Activated T-helper 2 cell treated with anti-CD3 and anti-CD28 coated beads, Interferon-gamma antibody, Interleukin-2, Interleukin-4, amounts not matched to agents 10 μg/mL and 5 μg/mL and 100 μg/mL, durations not matched to agents 14 hours and 24 hours and 36 hours (primary cell): ENCODE measurements at places on chromosomes 12 and 14. TPM values are rescaled to one million over a fixed set of nuclear protein-coding genes. Genes with fewer than 3 reads are reported as not detected.

PPM1H gene
- total RNA-seq = 0.11 TPM in 1 of 2 replicates, not detected in the other

- H3K4me3 ChIP-seq = no peak overlapping the region
- peaks cover 15% of the 10 kb centered on the region for H3K36me3 ChIP-seq
- H3K27me3 ChIP-seq = peaks cover 6% of the 10 kb centered on the region
- H3K27ac ChIP-seq = no peak overlapping the region
Observed at GRCh38 chr12:110684312-110684836, 4.5 kb downstream of the HVCN1 start.

- H3K36me3 ChIP-seq = peaks cover 36% of the 10 kb centered on the region
- H3K4me1 ChIP-seq = peaks cover 3% of the 10 kb centered on the region
Observed at GRCh38 chr14:34956931-34957330, 25.9 kb upstream of the SRP54 start.

C1QL4 gene
- total RNA-seq = not detected in 2 replicates

GRCh38 chr12:26646571-26646970 lies 186.4 kb downstream of the ITPR2 start:
- H3K4me1 ChIP-seq = peaks cover 6% of the 10 kb centered on the region
- no peak for DNase-seq
- H3K36me3 ChIP-seq = peaks cover 22% of the 10 kb centered on the region
- H3K27ac ChIP-seq = no peak overlapping the region
- H3K27me3 ChIP-seq = no peaks in the 10 kb centered on the region

CLEC1B gene
- total RNA-seq = not detected in 2 replicates

DNA sequence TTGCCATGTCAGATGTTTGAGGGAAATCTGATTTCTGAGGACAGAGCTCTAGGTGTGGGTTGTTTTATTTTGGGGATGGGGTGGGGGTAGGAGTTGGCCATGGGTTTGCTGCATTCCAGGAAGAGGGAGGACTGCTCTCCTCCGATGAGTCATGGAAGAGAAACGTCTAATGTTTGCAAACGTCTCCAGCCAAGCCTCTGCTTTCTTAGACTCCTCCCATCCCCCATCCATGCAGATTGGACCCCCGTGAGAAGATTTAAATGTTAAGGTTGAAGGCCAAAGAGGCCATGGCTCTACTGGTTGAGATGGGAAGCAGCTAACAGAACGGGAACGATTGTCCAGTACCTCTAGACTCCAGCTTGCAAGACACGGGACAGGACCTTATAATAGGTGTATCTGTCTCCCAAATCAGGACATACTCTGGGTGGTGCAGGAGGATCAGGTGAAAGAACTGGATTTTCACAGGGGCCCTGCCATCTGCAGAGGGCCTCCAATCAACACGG lies 11.4 kb upstream of the ATP2A2 start:
- H3K27ac ChIP-seq = no peak overlapping the region
- H3K4me3 ChIP-seq = no peak overlapping the region
- peaks cover 2% of the 10 kb centered on the region for H3K4me1 ChIP-seq
- H3K36me3 ChIP-seq = no peaks in the 10 kb centered on the region

DNA sequence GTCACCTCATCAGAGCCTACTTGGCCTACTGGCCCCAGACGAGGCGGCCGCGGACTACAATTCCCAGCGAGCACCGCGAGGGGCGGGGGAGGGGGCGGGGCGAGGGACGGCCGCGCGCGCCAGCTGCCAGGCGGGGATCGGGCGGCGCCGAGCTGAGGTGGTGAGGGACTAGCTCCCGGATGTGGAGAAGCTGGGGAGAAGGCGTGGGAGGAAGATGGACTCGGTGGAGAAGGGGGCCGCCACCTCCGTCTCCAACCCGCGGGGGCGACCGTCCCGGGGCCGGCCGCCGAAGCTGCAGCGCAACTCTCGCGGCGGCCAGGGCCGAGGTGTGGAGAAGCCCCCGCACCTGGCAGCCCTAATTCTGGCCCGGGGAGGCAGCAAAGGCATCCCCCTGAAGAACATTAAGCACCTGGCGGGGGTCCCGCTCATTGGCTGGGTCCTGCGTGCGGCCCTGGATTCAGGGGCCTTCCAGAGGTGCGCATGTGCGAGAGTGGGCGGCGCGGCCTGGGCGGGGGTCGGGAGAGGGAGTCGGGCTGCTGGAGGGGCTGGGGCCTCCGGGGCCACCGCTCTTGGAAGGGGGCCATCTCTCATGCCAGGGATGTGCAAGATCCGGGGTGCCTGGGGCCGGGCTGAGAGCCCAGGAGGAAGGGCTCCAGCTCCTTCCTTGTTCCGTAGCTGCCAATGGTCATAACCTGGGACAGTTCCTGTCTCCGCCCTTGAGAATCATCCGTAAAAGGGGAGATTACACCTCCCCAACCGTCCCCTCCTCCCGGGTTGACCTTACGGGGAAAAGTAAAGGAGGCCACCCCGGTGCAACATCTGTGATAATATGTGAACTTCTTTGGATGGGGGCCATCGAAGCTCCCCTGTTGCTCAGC lies at the start of gene CMAS:
Gene CMAS, plus strand, starts transcription at position 129 of the 878 bp plus-strand sequence. Its CDS starts 86 bp downstream, at position 215.
- H3K4me1 ChIP-seq = peaks cover 45% of the 10 kb centered on the region
- H3K4me3 ChIP-seq = peak within 1 kb of the TSS; percentile 95
- no peaks in the 10 kb centered on the region for H3K27me3 ChIP-seq
- peaks cover 21% of the 10 kb centered on the region for H3K36me3 ChIP-seq
- DNase-seq = peak; percentile 64

DNA sequence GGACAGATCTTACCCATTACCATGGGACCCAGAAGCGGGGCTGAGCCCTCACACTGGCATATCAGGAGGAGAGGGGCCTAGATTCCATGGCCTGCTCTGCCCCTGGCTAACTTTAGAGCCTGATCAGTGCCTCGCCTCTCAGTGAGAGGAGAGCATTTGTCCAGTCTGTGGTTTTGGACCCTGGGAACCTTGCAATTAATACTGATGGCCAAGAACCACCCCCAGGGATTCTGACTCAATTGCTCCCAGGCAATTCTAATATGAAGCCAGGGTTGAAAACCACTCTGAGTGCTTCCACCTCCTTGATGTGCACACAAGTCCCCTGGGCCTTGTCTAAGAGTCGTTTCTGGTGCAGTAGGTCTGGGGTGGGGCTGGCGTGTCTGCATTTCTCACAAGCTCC lies 67.7 kb downstream of the CALM1 start:
- H3K27ac ChIP-seq = no peak overlapping the region
- H3K27me3 ChIP-seq = no peaks in the 10 kb centered on the region
- H3K36me3 ChIP-seq = no peaks in the 10 kb centered on the region
- H3K4me1 ChIP-seq = no peaks in the 10 kb centered on the region

GRCh38 chr12:53098354-53098981 lies 1.0 kb downstream of the IGFBP6 start:
- peaks cover 38% of the 10 kb centered on the region for H3K4me1 ChIP-seq
- H3K27me3 ChIP-seq = peaks cover 16% of the 10 kb centered on the region
- H3K27ac ChIP-seq = peak overlapping the region; percentile 59
- H3K4me3 ChIP-seq = peak overlapping the region; percentile 77
- H3K36me3 ChIP-seq = no peaks in the 10 kb centered on the region

BAZ2A gene
- total RNA-seq = 124 and 131 TPM in 2 replicates

GRCh38 chr12:112130441-112130998 lies 5.2 kb downstream of the TRAFD1 start:
- H3K36me3 ChIP-seq = peaks cover 39% of the 10 kb centered on the region
- peaks cover 45% of the 10 kb centered on the region for H3K4me1 ChIP-seq
- no peak for DNase-seq

DNA sequence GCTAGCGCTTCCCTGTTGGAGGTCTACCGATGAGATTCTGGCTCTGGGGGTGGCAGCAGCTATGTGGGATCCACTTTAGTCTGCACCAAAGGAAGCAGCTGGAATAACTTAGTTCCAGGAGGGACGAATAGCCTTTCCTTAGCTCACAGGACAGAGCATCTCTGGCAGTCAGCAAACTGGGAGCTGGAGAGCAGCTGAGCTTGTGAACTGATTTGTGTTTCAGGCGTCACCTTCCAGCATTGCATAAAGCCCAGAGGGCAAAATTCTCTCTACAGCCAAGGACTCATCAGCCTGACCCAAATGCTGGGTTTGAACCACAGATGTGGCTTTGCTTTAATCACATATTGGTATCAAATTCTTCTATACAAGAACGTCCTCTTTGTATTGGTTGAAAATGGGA lies 81.9 kb upstream of the PELI2 start:
- DNase-seq = no peak
- H3K27ac ChIP-seq = no peak overlapping the region
- no peaks in the 10 kb centered on the region for H3K36me3 ChIP-seq
- no peaks in the 10 kb centered on the region for H3K4me1 ChIP-seq

ERBB3 gene
- 0.11 and 0.71 TPM in 2 replicates for total RNA-seq
